Lung microvascular endothelial cell (primary cell): ENCODE measurements at places on chromosomes 7 and 10. TPM values are rescaled to one million over a fixed set of nuclear protein-coding genes. Genes with fewer than 3 reads are reported as not detected.

GRCh38 chr10:58625070-58625469, 112.4 kb downstream of the BICC1 start:
- no peak for DNase-seq

- DNase-seq, result no peak
Observed at GRCh38 chr10:87716348-87716670, 56.6 kb downstream of the PAPSS2 start.

DNA sequence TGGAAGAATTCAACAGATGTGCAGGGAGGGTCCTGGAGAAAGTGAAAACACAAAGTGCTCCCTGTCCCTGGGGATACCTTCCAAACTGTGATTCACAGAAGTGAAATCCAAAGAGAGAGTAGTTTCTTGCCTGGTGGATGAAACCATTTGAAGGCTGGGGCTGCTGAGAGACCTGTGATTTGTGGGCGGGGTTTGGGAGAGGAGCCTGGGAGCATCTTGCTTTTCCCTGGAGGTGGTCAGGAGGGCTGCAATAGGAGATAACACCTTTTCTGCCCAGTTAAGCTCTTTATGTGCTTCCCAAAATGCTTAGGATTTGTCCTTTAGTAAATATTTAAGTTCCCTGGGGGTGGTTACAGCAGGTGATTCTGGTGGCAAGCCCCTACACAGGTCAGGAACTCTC, 105.3 kb upstream of the TPK1 start:
- no peak for DNase-seq

DNA sequence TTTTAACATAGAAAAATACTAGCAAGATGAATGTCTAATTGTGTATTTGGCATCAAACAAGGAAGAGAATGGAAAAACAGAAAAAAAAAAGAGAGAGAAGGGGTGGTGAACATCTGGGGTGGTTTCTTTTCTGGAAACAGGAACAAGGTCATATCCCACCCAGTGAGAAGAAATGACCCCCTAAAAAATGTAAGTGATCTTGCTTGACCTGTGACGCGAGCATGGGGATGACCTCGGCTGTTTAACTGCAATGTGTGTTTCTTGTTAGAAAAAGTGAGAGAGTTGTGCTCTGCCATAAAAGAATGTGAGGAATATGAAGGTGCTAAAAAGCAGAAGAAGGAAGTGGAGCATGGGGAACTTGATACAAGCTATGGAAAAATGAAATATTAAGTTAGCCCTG, 258.5 kb downstream of the AGMO start:
- DNase-seq, result no peak

DNA sequence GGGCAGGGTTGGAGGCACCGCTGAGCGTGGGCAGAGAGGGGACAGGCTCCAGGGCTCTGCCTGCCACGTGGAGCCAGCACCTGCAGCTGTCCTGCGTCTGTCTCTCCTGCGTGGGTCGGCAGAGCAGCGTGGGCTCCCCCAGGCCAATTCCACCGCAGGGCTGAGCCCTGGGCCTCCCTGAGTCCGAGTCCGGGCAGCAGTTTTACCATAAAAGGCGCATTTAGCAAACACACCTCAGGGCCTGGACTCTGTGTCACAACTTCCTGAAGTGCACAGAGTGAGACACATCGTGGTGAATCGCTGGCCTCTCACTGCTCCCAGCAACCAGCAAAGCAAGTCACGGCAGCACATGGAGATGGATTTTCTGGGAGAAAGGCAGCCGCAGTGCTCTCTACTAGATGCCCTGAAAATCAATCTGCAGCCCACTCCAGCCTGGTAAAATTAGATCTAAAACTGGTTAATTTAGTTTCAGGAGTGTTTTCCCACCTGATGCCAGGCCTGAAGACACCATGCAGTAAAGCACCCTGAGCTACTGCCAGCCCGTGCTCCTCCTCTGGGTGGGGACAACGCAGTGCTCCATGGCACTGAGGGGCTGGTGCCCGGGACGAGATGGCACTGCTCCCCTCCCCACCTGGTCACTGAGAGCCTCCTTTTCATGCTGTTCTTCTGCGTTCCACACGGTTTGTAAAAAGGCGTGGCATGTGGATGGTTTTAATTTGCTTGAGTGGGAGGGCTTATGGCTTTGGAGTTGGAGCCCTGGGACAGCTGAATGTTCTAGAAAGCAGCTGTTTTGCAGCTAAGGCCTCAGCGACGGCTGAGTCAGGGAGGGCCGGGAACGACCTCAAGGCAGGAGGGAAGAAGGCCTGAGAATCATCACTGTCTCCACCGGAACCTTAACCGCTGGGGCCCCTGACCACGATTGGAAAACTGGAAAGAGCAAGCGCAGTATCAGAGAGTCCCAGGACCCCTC, 336.9 kb downstream of the ADARB2 start:
- no peak for DNase-seq

DNA sequence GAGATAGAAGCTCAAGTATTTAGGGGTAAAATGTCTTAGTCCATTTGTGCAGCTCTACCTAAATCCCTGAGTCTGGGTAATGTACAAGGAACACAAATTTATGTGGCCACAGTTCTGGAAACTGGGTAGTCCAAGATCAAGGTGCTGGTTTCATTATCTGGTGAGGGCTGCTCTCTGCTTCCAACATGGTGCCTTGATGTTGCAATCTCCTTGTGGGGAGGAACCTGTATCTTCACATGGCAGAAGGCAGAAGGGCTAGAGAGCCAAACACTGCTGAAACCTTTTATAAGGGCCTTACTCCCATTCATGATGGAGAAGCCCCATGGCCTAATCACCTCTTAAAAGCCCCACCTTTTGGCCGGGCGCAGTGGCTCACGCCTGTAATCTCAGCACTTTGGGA, 8.7 kb upstream of the BAZ1B start:
- DNase-seq, result no peak

DNA sequence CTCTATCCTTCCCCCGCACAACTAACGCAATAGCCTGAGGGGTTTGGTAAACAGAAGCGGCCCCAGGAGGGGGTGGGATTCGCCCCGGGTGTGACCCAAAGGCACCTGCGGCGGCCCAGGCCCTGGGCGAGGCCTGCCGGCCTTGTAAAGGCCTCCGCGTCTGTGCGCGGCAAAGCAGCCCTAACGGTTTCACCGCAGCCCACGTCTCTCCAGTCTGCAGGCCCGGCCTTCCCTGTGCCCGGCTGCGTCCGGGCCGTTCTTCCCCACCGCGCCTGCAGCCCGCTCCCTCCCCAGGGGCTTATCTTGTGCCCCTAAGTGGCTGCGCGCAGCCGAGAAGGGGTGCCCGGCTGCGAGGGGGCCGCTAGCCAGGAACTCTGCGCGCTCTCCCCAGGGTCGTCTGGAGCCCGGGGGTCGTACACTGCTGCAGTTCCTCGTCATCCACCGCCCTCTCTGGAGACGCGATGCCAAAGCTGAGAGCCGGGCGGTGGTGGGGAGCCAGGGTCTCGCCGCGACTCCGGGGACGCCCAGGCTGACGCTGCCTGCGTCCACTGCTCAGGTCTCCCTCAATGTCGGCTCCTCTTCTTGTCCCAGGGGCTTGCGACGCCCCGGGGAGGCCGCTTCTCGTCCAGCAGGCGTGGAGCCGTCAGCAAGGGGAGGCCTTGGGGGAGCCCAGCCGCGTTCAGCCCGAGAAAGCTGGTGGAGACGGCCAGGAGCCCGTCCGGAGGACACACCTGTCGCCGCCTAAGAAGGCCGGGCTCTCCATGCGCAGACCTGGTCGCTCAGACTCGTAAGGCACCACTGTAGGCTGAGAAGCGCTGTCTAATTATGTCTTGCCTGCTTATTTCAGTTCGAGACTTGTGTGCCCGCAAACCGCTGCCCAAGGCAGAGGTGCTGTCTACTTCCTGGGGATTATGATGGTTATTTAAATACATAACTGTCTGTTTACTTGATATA, 132.3 kb downstream of the SPAG6 start:
- no peak for DNase-seq

DNA sequence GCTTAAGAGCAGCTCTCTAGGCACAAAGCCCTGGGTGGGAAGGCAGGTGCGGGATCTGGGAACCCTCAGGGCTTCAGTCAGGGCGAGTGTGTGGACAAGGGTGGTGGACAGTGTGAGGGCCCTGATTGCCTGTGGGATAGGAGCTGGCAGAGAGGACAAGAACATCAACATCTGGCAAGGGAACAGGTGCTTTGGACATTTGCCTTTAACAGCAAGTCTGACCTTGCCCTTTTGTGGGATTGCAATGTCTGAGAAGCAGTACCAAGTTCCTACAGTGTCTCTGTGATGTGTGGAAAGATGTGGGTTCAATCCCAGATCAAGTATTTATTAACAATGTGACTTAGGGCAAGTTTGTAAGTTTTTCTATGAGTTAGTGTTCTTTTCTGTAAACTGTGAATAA, 46.7 kb downstream of the TFAM start:
- no peak for DNase-seq

DNA sequence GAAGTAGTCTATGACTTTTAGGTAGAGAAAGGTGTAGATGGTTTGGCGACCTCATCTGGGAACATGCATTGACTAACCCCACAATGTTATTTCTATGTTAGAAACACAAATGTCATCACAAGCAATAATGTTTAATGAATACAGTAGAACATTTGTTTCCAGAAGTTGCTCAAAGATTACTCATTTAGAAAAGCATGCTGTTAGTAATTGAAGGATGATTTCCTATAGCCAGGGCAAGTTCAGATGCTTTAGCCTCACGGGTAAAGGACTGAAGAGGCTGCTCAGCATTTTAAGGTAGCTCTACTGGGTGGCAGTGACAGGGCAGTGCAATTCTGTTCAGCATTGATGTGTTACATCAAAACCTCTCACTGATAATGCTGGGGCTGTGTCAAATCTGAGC, 199.3 kb upstream of the FZD1 start:
- DNase-seq, result no peak

DNA sequence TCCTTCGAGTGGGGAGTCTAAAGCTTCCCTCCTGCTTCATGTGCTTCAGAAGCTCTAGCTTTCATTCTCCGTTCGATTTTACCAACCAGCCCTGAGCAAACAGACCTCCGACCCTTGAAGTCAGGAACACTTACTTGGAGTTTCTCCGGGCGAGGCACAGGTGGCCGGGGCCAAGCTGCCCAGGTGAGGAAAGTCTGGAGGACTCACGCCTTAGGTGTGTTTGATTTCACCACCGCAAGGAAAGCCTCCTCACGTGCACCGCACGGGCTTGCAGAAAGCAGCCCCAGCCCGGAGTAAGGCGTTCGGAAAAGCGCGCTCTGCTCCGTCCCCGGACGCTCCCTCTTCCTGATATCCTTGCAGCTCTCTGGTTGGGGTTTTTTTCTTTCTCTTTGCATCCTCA, 30.1 kb upstream of the CNPY1 start:
- DNase-seq, result no peak

The HMX2 gene
- not detected in 2 replicates for total RNA-seq

The CRHR2 gene
- not detected in 2 replicates for total RNA-seq

The POM121L12 gene
- total RNA-seq, result not detected in 2 replicates

The AKR1C8 gene
- not detected in 2 replicates for total RNA-seq

The TMUB1 gene
- total RNA-seq, result 13.1 and 16.9 TPM in 2 replicates

The DLX5 gene
- total RNA-seq, result not detected in 2 replicates
